ENCODE measurements at places on chromosomes 6 and 20. TPM values are rescaled to one million over a fixed set of nuclear protein-coding genes. Genes with fewer than 3 reads are reported as not detected.

The KIAA0408 gene
- not detected for total RNA-seq

The FAM209B gene
- total RNA-seq = not detected

The LY86 gene
- total RNA-seq = not detected

The SLC22A16 gene
- not detected for total RNA-seq

The FOXF2 gene
- total RNA-seq = not detected

The CDH26 gene
- total RNA-seq = 0.07 TPM

The IMPG1 gene
- not detected for total RNA-seq

The CAP2 gene
- total RNA-seq = 15.8 TPM

The USP49 gene
- total RNA-seq = 3.2 TPM

The HLA-DRB1 gene
- not detected for total RNA-seq
